ENCODE measurements at places on chromosomes 4 and X. TPM values are rescaled to one million over a fixed set of nuclear protein-coding genes. Genes with fewer than 3 reads are reported as not detected.

- no peak for DNase-seq
Measured at GRCh38 chr4:112156553-112156952, 11.3 kb downstream of the FAM241A start.

RNF128 gene
- not detected for total RNA-seq

GRCh38 chr4:86286726-86287125 is 73.1 kb downstream of the MAPK10 start:
- DNase-seq = no peak

NUDT10 gene
- 19.3 TPM for total RNA-seq

DNA sequence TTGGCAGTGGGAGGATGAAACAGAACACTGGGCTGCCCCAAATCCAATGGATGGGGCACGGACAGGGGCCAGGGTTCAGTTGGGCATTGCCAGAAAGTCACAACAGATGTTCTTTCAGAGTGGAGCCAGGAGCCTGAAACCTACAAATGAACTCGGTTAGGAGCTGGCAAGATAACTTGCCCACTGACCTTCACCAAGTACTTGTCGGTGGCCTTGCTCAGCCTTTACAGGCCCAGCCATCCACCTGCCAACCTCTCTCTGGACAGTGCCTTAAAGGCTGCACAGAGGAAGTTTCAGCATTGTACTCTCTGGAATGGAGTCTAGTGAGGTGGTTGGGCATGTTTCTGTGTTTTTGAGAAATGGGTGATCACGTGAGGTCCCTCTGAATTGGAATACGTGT is 87.1 kb upstream of the USP9X start:
- DNase-seq = no peak
